Hematopoietic multipotent progenitor cell treated with erythropoietin and hydrocortisone succinate and interleukin-3 and kit ligand, for 8 days (in vitro differentiated cells): ENCODE measurements at places on chromosomes 1 and 21.

GRCh38 chr1:193471981-193472380 lies 285.6 kb upstream of the B3GALT2 start:
- no peak for DNase-seq

DNA sequence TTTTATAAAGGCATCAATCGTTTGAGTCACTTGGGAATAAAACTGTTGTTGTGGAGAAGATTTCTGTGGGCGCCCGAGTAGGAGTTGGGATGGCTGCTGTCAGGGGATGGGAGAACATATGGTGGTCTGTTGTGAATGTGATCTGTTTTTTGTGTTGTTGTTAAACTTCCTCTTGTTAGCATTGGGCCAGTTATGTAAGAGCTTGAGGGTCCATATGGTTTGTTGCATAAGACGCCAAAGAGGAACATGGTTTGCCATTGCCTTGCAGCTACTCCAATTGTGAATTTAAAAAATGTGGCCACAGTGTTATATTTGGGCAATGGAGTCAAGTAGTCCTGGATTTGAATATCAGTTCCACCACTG lies 136.1 kb upstream of the JUN start:
- no peak for DNase-seq

- DNase-seq = peak; percentile 54
Observed at GRCh38 chr1:183956559-183957188, 80.9 kb downstream of the COLGALT2 start.

GRCh38 chr1:151512326-151512725 lies 1.1 kb downstream of the CGN start:
- no peak for DNase-seq

DNA sequence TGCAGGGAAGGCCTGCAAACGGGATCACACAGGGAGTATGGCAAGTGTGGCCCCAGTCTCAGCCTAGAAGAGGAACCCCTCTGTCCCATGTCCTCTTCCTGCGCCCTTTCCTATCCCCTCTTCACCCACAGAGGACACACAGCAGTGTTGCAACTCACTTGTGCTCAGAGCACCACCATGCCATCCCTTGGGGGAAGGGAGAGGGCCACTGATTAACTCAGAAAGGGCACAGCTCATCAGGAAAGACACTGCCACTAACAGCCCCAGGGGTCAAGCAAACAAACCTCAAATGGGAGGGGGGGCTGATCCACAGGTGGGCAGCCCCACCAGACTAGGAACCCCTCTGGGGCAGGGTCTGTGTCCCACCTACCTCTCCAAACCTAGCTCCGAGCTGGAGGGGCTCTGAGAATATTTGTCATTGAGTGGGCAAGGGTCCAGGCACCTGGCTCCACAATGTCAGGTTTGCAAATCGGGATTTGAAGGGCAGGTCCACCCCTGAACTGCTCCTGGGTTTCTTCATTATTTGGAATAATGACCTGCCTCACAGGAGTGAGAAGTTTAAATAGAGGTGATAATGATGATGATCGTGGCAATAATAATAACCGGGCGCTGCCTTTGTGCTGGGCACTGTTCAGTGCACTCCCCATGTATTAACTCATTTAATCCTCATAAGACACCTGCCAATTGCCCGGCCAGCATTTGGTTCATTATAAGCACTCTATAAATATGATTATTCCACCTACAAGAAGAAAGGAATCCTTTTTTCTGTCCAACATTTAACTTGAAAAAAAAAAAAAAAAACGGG lies 1.0 kb downstream of the ALDH4A1 start:
- DNase-seq = no peak

GRCh38 chr1:97046765-97047420 lies 325.3 kb downstream of the PTBP2 start:
- DNase-seq = no peak

- no peak for DNase-seq
Observed at GRCh38 chr21:20641241-20641640, 357.0 kb upstream of the NCAM2 start.
